ENCODE measurements at places on chromosomes 6 and 20.

DNA sequence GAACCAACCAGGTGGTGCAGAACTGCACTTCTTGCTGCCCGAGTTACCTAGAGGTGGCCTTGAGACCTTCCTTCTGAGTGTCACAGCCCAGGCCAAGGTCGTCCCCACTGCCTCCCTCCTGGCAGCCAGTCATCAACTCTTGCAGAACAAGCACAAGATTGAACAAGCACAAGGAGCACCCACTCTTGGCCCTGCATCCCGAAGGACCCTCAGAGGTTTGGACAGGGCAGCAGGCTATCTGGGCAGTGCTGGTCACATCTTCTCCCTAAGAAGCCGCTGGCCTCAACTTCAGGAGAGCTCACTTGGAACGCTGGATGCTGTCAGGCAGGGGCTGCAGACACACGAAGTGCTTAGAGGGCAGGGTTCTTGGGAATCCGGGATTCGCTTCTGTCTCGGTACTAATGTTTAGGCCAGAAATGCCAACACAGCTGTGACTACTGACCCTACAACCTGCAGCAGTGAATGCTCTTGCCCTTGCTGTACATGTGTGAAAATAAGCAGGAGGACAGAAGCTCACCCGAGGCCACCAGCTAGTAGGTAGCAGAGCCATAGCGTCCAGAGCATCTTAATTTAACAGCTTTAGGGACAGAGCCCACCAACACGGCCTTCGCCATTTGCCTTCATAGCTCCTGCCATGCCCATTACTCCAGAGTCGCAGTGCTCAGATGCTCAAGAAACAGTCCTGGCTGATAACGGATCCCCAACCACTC is 4.0 kb upstream of the ACSS1 start:
- no peak for DNase-seq

- no peak for DNase-seq
Observed at GRCh38 chr6:33794910-33795623, 6.1 kb upstream of the LEMD2 start.

DNA sequence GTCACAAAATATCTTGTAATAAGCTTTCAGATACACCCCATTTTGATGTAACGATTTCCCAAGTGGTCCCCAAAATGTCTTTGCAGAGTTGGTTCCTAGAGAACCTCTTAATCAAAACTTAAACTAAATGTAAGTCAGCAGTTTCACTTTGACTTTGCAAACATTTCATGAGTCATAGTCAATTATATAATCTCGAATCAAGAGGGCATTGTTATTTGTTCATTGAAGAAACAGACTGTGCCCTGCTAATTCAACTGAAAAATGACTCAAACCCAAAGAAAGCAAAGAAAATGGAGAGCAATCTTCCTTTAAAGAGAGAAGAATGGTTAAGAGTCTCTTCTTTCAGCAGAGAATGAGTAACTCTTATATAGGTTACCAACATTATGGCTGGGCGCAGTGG is 58.3 kb downstream of the IPCEF1 start:
- peak; percentile 67 for DNase-seq

- DNase-seq: no peak
Observed at GRCh38 chr20:62342910-62343309, 24.2 kb downstream of the LAMA5 start.

GRCh38 chr6:28537509-28538140 is 11.9 kb downstream of the GPX5 start:
- peak; percentile 75 for DNase-seq

- no peak for DNase-seq
Observed at GRCh38 chr6:73649783-73650182, 4.0 kb downstream of the SLC17A5 start.

DNA sequence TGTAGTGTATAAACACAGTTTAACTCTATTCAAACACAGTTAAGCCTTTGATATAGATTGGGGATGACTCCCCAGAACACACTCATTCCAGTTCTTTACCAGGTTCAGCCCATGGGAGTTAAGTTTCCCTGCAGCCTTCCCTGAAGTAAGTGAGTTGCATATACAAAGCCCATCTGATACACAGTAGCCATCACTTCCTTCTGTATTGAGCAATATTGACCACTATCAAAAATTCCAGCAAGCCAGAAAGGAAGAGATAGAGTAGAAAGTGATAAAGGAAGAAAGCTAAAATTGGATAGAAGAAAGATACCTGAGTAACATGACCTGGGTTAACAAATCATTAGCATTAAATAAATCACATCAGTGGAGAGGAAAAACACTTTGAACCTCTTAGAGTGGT is 34.6 kb downstream of the DEFB114 start:
- DNase-seq: no peak

GRCh38 chr6:14848019-14848418 is 397.9 kb upstream of the JARID2 start:
- DNase-seq: no peak

GRCh38 chr20:52965380-52965779 is 6.8 kb upstream of the TSHZ2 start:
- no peak for DNase-seq

GRCh38 chr6:143556529-143556928 is 45.0 kb upstream of the FUCA2 start:
- DNase-seq: no peak

DNA sequence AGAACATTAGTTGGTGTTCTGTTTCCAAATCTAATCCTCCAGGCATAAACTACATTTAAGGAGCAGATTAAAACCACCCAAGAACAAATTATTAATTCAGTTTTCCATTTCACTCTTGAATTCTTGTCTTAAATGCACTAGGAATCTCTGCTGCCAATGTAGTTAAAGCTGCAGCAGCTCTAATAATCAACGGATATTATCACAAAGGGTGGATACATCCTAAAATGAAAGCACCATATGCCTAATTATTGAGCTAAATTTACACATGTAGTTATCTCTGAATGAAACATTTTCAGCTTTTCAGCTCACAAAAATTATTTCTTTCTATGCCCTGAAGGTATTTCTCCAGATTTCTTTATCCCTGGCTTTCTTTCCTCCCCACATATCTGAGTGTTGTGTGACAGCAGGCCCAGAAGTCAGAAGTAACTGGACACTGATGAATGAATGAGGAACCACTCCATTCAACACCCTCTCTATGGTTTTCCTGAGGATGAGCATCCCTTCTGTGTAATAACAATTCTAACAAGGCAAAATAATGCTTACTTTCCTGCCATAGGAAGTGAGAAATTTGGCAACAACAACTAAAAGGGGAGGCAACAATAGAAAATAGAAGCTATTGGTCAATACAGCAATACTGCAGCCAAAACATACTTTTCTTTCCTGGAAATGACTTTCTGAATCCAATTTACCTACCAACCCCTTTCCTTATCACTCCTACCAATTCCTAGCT is 14.9 kb downstream of the MAN1A1 start:
- DNase-seq: no peak

DNA sequence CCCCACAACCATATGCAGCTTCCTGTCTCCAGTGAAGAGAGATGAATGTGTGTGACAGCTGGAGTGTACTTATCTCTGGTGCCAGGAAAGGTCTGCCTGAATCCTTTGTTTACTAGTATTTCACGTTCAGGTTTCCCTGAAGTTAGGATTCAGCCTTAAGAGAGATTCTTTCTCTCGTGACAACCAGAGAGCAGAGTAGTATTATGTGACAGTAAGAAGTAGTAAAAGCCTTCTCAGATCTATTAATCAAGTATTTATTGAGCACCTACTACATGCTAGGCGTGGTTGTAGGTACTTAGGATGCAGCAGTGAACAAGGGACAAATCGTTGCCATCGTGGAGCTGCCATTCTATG is 949 bp downstream of the KIFC1 start:
- DNase-seq: no peak

- DNase-seq: no peak
Observed at GRCh38 chr20:38169636-38170193, 4.6 kb upstream of the TGM2 start.

DNA sequence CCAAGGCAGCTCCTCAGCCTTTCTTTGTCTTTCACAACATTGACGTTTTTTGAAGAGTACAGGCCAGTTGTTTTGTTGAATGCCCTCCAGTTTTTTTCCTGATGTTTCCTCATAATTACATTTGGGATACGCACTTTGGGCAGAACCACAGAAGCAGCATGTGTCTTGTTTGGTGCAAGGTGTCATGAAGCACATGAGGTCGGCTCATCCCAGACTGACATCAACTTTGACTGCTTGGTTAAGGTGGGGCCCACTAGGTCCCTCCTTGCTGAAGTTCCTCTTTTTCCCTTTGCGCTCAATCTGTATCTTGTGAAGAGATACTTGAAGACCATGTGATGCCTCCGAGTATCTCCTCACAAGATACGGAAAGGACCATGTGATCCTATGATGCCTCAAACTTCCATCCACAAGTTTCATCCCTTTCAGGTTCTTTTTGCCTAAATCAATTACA is 10.5 kb downstream of the SNAI1 start:
- DNase-seq: no peak

GRCh38 chr6:158672726-158673125 is 22.9 kb downstream of the SYTL3 start:
- DNase-seq: no peak

DNA sequence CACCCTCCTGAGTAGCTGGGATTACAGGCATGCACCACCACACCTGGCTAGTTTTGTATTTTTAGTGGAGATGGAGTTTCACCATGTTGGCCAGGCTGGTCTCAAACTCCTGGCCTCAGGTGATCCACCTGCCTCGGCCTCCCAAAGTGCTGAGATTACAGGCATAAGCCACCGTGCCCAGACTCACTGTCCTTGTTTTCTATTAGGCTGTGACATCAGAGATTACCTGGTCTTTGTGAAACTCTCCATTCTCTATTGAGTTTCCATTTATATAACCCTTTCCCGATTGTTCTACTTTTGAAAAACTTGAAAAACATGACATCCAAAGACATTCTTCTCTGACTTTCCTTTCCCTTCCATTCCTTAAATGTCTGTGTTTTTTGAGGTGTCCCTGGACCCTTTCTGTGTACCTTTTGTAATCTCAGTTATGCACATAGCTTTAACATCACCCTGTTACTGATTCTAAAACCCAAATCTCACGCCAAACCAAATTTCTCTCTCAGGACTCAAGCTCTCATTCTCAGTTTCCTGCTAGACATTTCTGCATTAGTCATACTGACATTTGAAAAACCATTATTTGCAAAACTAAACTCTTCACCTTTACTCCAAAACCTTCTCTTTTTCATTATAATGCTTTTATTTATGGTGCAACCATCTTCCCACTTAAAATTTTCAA is 137.0 kb downstream of the KHDC1L start:
- no peak for DNase-seq

DNA sequence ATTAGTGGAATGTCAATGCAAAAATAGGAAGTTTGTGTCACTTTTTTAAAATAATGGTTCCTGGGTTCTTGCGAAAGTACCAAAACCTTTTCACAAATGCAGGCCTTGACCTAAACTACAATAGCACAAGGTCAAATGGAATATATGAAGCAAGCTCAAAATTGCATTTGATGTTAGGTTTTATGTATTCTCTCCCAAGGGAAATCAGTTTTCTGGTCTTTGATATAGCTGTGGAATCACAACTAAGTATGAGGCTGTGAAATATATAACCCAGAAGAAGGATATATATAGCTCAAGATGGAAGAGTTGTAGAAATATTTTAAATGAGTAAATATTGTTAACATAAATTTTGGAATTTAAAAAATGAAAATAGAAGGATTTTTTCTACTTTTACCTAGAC is 327.3 kb downstream of the RIMS1 start:
- DNase-seq: no peak

DNA sequence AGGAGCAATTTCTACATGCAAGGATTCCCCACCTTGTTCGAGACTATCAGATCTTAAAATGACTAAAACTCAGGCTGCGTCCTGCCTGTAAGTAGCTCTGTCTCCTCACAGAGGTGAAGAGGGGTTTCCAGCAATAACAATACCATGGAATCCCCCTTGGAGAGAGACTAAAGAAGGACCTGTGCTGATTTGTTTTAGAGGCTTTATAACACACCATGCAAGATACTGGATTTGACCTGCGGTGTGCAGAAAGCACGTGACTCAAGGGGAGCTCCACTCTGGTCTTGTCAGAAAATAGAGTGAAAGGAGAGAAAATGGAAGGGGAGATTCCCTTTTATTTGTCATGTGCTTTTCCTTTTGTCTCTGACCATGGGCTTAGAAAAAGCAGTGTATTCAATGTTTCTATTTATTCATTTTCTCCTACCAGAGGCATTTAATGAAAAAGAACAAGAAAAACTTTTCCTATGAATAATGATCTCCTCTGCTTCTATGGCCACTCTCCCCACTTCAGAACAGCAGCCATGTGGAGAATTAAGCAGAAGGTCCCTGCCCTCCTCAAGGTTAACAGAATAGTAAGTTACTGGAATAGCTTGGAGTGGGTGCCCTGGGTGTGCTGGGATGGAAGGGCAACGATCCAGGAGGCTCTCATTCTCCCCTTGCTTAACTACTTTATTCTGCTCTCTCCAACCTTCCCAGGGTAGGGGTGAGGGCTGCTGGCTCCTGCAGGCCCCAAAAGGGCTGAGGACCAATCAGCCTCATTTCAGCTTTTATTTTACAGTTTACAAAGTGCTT is 19.2 kb upstream of the MRPS10 start:
- DNase-seq: no peak

DNA sequence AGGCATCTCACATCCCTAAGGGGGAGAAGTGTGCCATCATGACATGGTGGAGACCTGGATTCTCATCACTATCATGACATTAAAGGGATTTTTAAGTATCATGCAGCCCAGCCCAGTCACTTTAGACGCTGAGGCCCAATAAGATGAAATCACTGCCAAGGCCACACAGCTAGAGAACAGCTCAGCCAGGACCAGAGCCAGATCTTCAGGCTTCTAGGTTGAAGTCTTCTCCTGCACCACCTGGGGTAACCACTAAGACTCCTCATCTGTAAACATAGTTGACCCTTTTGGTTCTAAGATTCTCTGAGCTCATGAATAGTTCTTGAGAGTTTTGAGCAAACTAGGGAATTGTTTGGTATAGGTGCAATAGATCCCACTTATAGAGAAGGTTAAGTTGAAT is 125.1 kb downstream of the TCP11 start:
- no peak for DNase-seq

DNA sequence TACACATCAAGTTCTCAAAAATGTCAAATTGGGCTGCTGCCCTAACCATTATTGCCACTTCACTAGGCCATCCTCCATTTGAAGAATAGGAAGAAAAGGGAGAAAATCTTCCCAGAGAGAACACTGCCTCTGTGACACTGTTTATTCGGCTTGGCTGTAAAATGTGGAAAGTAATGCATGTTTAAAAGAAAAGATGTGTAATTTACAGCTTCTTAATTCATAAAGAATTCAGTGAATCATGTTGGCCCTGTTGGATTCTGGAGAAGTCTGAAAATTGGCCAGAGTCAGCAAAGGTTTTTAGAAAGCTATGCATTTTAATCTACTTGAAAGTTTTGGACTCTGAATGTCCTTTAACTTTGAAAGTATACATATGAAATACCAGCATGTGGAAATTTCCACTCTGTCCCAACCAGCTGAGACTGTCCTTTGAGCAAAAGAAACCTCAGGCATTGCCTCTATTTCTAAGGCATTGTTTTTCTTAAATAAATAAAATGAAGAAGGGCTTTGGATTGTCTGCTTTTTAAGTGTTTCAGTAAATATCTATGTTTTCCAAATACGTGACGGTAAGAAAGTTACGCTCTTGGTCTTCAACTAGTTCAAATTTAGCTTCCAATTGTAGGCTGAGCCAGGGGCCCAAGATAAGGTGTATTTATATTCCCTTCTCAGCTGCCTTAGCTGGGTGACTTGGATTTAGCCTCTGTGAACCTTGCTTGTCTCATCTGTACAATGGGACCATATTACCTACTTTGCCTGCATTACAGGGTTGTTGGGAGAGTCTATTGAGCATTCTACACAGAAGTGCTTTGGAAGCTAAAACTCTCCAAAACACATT is 222.2 kb downstream of the UST start:
- DNase-seq: no peak
